ENCODE measurements at places on chromosomes 4 and X.

DNA sequence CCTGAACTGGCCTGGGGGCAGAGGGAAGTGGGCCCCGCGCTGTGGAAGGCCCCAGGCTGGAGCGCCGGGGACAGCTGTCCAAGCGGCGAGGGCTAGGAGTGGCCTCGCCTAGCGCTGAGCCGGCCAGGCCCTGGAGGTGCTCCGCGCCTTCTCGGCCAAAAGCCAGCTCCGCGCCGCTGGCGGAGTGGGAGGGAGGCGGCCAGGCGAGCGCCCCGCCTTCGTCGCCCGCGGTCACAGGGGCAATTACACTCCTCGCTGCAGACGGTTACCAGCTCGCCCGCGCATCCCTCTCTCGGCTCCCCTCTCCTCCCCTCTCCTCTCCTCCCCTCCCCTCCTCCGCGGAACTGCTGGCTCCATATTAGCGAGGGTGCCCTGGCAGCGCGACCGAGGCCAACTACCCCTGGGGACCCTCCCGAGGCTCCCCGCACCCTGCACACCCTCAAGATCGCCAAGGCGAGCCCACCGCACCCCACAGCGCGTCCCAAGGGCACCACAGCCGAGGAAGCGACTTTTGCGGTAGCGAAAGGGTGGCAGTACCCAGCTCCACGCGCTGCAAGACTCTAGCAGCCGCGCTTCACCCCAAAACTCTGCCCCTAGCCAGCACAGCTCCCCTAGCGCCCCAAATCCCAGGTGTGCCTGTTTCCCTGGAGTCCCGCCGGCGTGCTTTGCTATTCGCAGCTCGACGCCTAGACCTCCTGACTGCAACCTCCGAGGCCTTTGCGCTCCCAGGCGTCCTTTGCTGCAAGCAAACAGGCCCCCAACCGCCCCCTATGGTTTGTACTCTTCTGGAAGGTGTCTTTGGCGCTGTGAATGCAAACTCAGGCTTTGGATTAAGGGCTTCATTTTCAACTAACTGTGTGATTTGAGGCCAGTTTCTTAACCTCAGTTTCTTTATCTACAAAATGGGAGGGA lies 91.4 kb downstream of the BCOR start:
- DNase-seq: no peak

DNA sequence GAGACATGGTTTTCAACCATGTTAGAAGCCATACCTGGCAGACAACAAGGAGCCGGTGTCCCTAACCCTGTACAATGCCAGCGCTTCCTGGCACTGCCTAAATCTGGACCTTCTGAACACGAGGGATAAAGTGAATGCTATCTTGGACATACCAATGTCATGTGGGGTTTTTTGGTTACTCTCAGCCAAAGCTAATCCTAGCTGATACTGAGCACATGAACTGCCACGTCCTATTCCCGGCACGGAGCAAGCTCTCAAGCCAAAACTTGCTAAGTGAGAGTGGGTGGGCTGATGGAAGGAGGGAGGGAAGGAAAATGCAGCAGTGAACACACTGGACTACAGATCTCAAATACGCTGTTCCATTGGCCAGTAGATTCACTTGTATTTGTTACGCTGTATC lies 226.1 kb downstream of the BCOR start:
- no peak for DNase-seq

DNA sequence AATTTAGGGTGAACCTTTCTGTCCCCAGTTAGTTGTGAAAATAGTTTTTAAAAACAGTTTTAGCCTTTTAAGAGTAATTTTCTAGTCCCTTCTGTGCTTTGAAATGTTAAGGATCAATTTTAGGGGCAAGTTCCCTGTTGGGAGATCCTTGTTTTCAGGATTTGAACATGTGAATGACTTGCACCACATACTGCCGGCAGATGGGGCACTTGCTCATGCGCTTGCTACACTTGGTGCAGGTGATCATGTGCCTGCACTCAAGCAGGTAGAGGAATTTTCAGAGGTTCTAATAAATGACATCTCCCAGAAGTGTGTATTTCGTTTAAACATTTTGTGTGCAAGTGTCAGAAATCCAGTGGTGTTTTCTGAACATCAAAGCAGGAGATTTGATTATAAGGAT lies 195.9 kb downstream of the CHM start:
- no peak for DNase-seq

DNA sequence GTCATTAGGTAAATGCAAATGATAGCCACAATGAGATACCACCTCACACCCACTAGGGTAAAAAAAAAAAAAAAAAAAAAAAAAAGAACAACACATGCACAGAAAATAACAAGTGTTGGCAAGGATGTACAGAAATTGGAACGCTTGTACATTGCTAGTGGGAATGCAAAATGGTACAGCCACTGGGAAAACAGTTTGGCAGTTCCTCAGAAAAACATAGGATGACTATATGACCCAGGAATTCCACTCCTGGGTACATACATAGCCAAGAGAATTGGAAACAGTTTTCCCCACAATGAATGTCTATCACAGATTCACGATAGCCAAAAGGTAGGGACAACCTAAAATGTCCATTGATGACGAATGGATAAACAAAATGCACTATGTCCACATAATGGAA lies 161.3 kb upstream of the MAMLD1 start:
- DNase-seq: no peak

DNA sequence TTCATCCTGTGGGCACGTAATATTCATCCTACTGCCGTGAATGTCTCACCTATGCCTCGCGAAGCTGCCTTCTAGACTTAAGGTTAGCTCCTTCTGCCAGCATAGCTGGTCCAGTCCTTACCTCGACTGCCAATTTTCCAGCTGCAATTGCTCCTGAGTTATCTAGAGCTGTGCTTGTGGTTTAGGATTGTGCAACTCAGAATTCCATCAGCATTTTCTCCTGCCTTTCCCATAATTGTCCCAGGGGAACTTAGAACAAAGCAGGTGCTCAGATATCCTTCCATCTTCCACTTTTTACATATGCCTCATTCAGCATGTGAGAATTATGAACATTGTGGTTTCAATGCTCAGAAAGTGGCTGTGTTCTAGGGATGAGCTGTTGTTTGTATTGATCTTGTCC lies 131.4 kb upstream of the ADGRL3 start:
- no peak for DNase-seq
